ENCODE measurements at places on chromosomes 4 and X.

DNA sequence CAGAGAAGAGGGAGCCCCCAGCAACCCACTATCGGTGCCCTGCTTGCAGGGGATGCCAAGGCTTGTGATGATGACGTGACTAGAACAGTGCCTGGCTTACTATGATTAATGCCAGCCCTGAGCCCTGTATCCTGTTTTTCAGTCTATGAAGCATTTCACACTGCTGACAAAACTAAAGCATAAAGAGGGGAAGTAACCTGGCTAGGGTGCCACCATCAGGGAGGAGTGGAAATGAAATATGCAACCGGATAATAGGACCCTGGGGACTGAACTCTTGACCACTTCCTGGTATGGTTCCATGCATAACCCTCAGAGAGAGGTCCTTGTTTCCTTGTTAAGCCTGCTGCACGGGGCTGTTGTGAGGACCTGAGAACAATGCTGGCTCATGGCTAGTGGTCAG lies 50.3 kb downstream of the MED28 start:
- no peak for DNase-seq

DNA sequence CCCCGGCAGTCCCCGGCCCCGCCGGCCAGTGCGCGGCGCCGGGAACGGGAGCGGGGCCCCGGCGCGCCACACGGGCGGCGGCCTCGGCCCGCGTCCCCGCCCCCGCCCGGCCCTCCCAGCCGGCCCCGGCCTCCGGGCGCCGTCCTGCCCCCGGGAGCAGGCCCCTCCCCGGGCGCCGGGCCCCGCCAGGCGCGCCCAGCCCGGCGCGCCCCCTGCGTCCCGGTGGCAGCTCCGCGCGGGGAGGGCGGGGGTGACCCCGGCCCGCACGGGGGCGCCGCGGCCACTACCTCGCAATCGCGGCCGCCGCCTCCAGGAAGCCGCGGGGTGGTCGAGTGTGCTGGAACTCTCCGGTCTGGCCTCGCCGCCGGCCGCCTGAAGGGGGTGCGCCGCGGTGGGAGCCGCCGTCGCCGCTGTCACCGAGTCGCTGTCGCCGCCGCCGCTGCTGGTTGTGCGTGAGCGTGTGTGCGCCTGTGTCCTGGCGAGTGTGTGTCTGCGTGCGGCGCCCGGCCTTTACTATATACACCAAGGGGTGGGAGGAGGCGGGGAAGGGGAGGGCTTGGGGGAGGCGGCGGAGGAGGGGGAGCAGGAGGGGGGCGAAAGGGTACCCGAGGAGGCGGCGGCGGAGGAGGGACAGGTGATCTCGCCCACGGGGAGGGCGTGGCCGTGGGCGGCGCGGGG lies at the start of gene RAI2:
Gene RAI2 (minus strand): TSS at position 488 of the 678 bp plus-strand sequence. CDS start 59,288 bp downstream, outside the sequence.
- no peak for DNase-seq

- no peak for DNase-seq
Measured at GRCh38 chr4:138104284-138104680, 137.9 kb downstream of the SLC7A11 start.

DNA sequence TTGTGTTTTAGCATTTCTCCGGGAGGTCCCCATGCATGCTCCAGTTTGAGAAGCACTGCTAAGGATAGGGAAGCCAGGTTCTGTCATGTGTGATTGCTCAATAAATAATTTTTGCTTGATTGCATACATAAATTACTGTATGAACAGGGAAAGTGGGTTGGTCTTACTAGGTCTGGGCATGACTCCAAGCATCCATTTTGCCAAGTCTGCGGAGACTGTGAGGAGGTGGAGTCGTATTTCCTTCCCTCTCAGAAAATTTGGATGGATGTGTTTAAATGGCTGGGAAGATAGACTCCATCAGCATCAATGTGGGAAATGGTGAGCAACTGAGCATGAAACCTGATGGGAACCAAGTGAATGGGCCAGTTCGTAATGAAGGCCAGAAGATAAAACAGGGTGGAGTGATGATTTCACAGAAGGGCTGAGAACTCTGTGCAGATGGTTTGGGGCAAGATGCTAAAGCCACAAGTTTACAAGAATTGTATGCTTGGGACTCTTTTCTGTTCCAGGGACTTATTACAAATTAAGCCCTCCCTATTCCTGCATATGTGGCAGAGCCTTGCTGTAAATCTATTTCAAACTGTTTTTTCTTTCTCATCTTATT lies 84.1 kb downstream of the NHS start:
- no peak for DNase-seq

DNA sequence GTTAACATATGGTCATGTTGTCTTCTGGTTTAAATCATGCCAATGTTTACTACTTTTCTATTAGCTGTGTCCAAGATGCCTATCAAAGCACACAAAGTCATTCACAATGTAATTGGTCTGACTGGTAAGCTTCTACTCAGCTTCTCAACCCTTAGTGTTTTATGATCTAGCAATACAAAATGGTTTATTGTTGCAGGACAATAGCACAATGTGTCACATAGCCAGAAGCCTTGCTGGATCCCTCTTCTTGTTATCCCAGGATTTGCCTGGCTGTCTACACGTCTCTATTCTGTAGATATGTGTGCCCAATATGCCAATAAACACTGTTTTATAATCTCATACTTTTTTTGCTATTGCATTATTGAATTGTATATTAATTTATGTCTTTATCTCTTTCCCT lies 1111.0 kb upstream of the AGA start:
- no peak for DNase-seq

- no peak for DNase-seq
Measured at GRCh38 chrX:115437841-115438595, 123.0 kb upstream of the PLS3 start.
